ENCODE measurements at places on chromosomes 7 and 10. TPM values are rescaled to one million over a fixed set of nuclear protein-coding genes. Genes with fewer than 3 reads are reported as not detected.
A peak's percentile ranks its signal among the peaks of the same experiment; 100 is the strongest.

Gene HMX3
- not detected for total RNA-seq

Gene RTKN2
- 0.33 TPM for total RNA-seq

Gene PPP1R9A
- 19.2 TPM for total RNA-seq

Gene PRR15
- total RNA-seq, result 0.17 TPM

Gene RAB19
- not detected for total RNA-seq

Gene C7orf57
- total RNA-seq, result not detected

Gene UBE2H
- 87.2 TPM for total RNA-seq

Gene SHTN1
- 2.9 TPM for total RNA-seq

Gene TNS3
- total RNA-seq, result 13.6 TPM

- DNase-seq, result peak; percentile 82
Measured at GRCh38 chr10:96339956-96340904, 18.6 kb downstream of the OPALIN start.

DNA sequence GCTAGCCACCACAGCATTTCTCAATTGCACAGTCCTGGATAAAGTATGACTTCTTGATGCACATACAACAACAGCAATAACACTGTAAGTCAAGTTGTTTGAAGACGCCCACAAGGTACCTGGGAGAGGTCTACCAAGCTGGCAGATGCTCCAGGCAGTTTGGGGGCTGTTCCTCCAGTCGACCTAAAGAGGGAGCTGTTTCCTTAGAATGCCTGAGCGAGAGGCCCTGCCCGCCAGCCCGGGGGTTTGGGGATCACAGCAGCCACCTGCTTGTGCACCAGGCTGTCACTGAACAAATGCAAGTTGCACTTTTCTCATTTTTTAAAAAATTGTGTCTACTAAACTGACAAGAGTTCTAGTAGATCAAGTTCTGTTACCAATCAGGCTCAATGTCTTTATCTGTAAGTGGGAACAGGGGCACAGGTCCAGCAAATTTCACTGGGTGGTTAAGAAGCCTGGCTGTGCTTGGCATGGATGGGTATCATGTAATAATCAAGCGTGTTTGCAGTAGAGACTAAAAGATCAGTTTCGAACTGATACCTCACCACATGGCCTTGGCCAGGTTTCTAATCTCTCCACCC is 193.8 kb upstream of the ADO start:
- peak; percentile 75 for DNase-seq

- DNase-seq, result no peak
Measured at GRCh38 chr10:94180576-94180975, 182.2 kb downstream of the NOC3L start.

GRCh38 chr10:61211468-61211867 is 241.7 kb downstream of the TMEM26 start:
- DNase-seq, result no peak

- DNase-seq, result no peak
Measured at GRCh38 chr7:133940368-133940767, 186.8 kb upstream of the LRGUK start.

- DNase-seq, result peak; percentile 45
Measured at GRCh38 chr7:104410742-104411141, 82.3 kb downstream of the LHFPL3 start.

DNA sequence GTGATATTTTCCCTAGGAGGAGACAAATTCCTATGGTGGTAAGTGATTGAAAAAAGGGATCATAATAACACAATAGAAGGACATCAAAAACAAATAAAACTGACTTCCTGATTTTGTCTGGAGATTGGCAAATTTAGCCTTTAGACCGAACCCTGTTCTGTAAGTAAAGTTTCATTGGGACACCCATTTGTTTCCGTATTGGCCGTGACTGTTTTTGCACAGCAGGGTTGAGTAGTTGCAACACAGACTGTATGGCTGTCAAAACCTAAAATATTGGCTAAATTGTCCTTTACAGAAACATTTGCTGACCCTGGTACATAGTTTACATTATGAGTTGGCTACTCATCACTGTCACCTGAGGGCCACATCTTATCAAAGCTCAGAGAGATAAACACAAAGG is 168.6 kb downstream of the PRKCQ start:
- DNase-seq, result no peak

- no peak for DNase-seq
Measured at GRCh38 chr7:33799766-33800165, 105.6 kb upstream of the BMPER start.

GRCh38 chr10:119296703-119297102 is 89.3 kb downstream of the GRK5 start:
- DNase-seq, result no peak

- peak; percentile 97 for DNase-seq
Measured at GRCh38 chr7:38215735-38216670, 38.0 kb downstream of the STARD3NL start.

- no peak for DNase-seq
Measured at GRCh38 chr7:29330136-29330535, 135.6 kb downstream of the CHN2 start.

DNA sequence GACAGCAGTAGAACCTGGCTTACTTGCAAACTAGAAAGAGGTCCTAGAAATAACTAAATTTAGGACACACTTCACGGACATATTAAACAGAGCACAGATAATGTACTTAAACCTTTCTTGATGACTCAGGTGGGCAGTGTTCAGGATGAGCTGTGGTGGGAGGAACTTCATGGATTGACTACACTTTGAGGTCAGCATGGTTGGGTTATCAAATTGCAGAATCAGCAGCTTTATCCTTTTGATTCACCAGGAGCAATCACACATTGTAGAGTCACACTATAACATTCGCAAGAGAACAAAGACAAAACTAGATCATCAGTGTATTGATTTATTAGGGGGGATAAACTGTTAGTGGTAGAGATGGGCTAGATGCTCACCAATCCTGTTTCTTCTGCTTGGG is 38.6 kb upstream of the AGK start:
- DNase-seq, result no peak

DNA sequence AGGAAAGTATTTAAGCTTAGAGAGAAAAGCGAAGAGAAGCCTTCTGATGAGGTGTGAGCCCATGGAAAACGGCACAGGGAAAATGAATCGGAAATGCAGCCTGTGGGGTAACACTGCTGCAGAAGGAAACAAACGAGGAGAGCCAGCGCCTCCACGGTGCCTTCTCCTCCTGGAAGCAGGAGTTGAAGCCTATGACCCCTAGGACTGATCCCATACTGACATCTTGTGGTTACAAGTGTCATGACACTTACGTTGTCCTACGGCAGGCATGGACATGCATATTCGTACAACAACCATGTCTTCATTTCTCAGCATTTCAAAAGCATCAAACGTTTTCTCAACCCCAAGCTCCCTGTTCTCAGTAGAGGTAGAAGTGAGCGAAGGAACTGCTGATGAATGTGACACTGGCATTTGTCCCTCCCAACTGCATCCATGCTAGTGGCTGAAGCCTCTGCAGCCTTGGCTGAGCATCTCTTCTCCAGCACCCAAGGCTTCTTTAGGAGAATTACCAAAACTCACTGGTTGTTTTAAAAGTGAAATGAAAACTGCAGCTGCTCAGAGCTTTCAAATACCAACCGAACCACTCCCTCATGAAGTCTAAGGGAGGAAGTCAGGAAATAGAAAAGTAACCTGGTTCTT is 160.2 kb downstream of the JAZF1 start:
- DNase-seq, result peak; percentile 90
